ENCODE measurements at places on chromosomes 1 and 21. TPM values are rescaled to one million over a fixed set of nuclear protein-coding genes. Genes with fewer than 3 reads are reported as not detected.
A peak's percentile ranks its signal among the peaks of the same experiment; 100 is the strongest.

DNA sequence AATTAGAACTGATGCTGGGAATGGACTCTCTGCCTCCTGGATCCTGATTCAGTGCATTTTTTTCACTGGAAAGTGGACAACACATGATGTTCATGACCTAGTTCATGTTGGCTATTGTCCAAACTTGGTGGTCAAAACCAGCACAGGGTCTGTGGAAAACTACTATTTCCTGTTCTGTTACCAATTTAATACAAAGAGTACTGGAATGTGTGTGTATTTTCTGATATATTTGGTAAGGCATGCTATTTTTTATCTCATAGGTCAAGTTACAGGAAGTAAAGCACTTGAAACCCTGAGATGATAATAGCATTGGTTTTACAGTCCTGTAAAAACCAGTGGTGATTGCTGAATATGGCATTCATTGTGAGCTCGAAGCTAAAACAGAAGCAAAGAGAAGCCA is 89.9 kb downstream of the SGIP1 start:
- DNase-seq, result no peak

DNA sequence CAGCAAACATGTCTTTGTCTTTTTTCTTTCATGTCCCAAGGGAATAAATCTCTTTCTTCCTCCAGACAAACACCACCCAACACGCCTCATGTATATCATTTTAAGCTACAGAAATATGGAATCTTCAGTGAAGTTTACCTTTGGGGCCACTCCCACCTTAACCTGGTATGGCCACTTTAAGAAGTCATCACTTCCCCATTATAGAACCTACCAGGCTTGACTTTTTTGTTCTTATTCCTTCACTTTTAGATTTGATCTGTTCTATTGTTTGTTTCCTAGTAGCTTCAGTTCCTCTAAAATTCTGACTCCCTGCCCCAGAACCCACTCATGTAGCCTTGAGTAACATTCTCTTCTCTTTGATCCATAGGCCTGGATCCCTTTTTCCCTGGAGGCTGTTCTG is 226.3 kb downstream of the HLX start:
- DNase-seq, result no peak

DNA sequence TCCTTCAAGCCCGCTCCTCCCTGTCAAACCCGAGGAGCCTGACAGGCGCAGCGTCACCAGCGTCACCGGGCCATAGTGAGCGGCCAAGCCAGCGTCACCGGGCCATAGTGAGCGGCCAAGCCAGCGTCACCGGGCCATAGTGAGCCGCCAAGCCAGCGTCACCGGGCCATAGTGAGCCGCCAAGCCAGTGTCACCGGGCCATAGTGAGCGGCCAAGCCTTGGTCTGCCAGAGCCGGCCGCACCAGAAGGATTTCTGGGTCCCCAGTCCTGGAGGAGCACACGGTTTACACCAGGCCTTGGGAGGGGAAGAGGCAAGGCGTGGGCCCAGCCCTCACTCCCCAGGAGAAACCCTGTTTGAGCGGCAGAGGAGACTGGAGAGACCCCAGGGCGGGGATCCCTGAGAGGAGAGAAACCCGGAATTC is 39.8 kb upstream of the COL18A1 start:
- DNase-seq, result peak; percentile 65

- peak; percentile 59 for DNase-seq
Measured at GRCh38 chr1:50418600-50419109, 4.6 kb downstream of the DMRTA2 start.

GRCh38 chr1:189429610-189430009 is 1048.1 kb downstream of the BRINP3 start:
- no peak for DNase-seq

DNA sequence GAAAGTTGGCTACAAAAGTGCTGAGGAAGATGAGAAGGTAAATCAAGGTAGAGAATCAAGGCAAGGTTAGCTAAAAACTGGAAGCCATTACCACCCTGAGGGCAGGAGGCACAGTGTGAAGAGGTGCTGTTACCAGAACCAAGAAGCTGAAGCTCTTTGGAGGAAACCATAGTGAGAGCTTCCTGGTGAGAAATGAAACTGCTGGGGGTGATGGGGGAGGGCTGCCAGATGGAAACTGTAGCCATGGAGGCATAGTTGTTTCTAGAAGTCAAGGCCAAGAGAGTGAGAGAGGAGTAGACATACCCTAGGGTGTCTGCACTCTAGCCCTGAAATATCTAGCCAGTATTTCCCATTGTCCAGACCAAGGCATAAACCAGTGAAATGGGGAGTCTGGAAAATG is 28.7 kb downstream of the IFI44 start:
- DNase-seq, result no peak

DNA sequence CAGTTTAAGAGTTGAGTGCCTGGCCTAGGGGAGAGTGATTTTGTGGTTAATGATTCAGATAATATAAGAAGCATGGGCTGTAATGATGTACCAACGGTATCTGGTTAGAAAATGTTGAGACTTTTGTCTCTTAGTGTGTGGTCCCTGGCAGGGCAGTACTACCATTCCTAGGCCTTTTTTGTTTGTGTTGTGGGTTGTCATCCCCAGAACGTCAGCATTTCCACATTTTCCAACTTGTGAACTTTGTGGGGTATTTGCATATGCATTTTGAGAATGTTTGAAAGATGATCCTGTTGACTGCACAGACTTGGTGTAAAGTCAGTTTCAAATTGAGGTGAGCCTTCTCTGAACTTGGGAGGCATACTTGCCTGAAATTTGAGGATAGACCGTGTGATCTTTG is 11.4 kb downstream of the NEK7 start:
- DNase-seq, result no peak

DNA sequence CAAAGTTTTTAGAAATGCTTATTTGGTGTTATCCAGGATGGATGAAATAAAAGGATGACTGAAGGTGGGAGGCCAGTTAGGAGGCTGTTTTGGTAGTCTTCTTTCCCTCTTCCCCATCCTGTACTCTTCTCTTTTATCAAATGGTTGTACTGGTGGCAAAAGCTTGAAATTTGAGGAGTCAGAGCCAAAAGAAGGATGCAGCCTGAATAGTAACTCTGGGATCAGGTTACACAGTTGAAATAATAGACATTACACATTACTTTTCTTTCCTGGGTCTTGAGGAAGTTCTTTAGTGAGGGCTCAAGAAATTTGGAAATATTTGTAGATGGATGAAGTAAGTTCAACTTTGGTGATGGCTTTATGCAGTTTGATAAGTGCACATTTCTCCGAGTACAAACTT is 108.6 kb downstream of the GPR52 start:
- no peak for DNase-seq

DNA sequence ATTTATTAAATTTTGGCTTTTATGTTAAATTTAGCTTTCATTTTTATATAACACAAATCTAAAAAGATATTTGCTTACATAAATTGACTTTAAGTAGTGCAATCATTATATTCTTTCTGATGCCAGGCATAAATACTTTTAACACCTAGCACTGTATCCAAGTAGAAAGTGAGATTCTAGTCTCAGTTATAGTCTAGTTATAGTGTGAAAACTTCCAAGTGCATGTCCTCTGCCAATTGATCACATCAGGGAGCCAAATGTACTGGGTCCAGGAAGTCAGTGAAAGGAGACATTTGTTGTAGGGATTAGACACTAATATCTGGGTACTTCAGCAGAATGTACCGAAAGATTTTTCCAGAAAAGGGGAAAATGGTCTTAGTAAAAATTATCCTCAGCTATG is 290.7 kb upstream of the ZRANB2 start:
- no peak for DNase-seq

DNA sequence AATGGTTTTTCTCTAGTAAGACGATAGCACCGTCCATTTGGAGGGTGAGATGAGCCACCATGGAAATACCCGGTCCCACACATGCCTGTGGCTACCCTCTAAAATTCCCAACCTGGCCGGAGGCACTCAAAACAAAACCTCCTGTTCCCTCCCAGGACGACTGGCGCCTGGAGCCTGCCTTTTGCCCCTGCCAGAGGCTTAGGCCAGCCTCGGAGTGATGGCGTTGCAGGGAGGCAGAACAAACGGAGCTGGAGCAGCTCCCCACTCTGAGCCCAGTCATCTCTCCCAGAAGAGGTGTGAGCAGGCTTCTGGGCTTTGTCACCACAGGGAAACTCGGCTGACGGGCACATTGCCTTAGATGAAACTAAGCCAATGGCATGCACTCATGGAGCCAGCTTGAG is 213.7 kb upstream of the HOOK1 start:
- DNase-seq, result no peak

GRCh38 chr1:224671076-224671475 is 55.0 kb downstream of the CNIH3 start:
- DNase-seq, result no peak

- DNase-seq, result no peak
Measured at GRCh38 chr21:36550761-36551160, 70.8 kb upstream of the CLDN14 start.

GRCh38 chr1:201486187-201486586 is 17.2 kb upstream of the PHLDA3 start:
- DNase-seq, result no peak

DNA sequence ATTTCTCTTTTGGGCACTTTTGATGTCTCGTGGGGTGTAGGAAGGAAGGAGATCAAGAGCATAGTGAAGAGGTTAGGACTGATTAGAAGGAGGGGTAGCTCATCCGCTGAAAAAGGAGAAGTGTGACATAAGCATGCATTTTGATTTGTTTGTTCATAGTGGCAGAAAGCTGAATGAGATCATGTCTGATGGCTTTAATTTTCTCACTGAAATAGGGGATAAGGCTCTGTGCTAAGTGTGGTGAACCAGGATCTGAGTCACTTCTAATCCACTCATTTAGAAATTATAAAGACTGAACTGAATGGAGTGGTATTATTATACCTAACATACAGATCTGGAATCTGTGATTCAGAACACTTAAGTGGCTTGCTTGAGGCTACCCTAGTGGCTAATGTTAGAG is 344.5 kb downstream of the PDE4B start:
- no peak for DNase-seq

GRCh38 chr1:94922761-94923331 is 4.1 kb downstream of the CNN3 start:
- DNase-seq, result no peak

DNA sequence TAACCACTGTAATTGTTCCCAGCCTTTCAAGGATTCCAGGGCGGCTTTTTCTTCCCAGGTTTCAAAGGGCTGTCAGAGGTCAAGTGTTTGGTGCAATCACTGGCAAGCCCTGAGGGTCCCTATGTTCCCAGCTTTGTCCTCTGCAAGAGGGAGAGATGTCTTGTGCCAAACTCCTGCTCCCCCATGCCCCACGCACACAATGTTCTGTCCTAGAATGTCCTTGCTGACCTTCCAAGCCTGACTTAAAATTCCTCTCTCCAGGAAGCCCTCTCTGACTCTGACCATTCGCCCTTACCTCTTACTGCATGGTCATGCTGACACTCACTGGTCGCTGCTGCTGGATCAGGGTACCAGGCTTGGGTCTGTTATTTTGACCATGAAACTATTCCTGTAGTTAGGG is 152.5 kb upstream of the KCND3 start:
- no peak for DNase-seq

- no peak for DNase-seq
Measured at GRCh38 chr1:92544756-92545165, 58.0 kb upstream of the GFI1 start.

DNA sequence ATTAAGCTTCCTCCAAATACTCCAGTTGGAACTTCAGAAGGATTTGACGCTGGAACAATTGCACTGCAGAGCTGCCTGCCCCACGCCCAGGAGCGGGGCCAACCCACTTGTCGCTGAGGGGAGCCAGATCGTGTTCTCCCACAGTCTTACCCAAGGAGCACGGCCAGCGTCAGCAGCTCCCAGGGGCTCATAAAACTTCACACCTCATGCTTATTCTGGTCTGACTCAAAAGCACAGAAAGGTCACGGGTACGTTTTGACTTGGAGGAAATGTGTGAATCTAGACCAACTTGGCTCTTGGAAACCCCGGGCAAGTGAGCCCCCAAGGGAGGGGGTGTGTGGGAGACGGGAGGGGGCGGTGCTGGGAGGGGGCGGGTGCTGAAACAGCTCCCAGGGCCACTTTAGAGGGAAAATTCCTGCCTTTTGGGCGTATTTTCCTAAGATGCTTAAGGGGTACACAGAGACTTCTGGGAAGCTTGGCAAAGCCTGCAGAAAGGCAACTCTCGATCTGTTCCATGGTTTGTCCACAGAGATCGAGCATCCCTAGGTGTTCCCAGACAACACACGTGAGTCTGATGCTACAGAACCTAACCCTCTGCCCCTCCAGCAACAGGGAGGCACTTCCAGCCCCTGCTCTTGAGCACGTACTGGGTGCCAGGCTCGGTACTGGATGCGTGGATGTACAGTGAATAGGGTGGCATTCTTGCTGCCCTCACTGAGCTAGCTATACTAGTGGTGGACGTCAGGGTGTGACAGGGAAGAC is 98.9 kb downstream of the DHRS3 start:
- peak; percentile 86 for DNase-seq

DNA sequence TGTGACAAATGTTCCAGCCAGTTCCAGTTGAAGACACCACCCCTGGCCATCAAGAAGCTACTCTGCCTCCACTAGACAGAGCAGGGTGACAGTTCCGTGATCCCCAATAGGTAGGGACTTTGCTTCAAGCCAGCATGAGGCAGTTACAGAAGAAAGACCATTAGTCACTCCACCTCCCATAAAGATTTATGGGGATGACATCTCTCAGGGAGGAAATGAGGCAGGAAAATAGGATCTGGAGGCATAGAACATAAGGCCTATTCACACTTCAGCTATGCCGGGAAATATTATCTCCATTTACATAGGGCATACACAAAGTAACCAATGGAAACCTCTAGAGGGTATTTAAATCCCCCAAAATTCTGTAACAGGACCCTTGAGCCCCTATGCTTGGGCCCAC is 3.5 kb upstream of the GBP7 start:
- no peak for DNase-seq

GRCh38 chr1:214219902-214220301 is 61.1 kb upstream of the SMYD2 start:
- no peak for DNase-seq

- peak; percentile 77 for DNase-seq
Measured at GRCh38 chr1:4267381-4268261, 367.5 kb upstream of the C1orf174 start.

- DNase-seq, result no peak
Measured at GRCh38 chr1:161913482-161914140, 110.1 kb downstream of the OLFML2B start.

- peak; percentile 76 for DNase-seq
Measured at GRCh38 chr1:38000529-38001455, 4.5 kb downstream of the FHL3 start.

GRCh38 chr1:90724361-90724760 is 7.3 kb upstream of the BARHL2 start:
- DNase-seq, result no peak

The TMEM51 gene
- polyA plus RNA-seq, result 38.1 TPM

The SLAMF9 gene
- polyA plus RNA-seq, result not detected

The CIART gene
- 9.1 TPM for polyA plus RNA-seq

The KDM1A gene
- 33.3 TPM for polyA plus RNA-seq

The PRAMEF8 gene
- not detected for polyA plus RNA-seq

The CCDC181 gene
- 8.2 TPM for polyA plus RNA-seq

The KHDC4 gene
- 19.8 TPM for polyA plus RNA-seq

The GNG12 gene
- 46.1 TPM for polyA plus RNA-seq

The KIAA1614 gene
- 5.4 TPM for polyA plus RNA-seq

The DCDC2B gene
- polyA plus RNA-seq, result not detected

The PKLR gene
- polyA plus RNA-seq, result 19.9 TPM

The ECM1 gene
- polyA plus RNA-seq, result 36.4 TPM

The NPPB gene
- not detected for polyA plus RNA-seq

The RGS7 gene
- polyA plus RNA-seq, result 3.6 TPM

The S100A16 gene
- 174 TPM for polyA plus RNA-seq
